ENCODE measurements at places on chromosomes 6 and 20.

GRCh38 chr6:46104209-46104608, 25.6 kb upstream of the ENPP4 start:
- no peak for DNase-seq

DNA sequence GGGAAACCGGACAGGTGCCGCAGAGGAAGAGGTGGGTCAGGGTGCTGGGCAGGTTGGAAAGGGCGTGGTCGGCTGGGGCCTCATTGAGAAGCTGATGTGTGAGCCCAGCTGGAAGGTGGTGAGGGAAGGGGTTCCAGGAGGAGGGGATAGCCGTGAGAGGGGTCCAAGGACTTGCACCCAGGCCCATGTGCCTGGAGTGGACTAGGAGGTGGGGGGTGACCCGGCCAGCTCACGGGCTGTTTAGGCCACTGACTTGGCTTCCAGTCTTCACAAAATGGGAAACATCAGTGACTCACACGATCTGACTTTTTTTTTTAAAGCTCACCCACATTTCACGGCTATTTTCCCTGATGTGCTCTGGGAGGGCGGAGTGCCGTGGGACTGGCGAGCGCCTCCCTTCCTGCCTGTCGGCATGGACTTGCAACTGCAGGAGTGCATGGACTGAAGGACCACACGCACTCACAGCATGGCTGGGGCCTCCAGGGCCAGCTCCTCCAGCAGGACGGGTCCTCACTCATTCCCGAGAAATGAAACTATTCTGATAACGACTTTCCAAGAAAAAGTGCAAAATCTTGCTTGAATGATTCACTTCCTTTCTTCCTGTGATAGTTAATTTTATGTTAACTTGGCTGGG, 13.5 kb upstream of the PDE10A start:
- DNase-seq: peak; percentile 34

DNA sequence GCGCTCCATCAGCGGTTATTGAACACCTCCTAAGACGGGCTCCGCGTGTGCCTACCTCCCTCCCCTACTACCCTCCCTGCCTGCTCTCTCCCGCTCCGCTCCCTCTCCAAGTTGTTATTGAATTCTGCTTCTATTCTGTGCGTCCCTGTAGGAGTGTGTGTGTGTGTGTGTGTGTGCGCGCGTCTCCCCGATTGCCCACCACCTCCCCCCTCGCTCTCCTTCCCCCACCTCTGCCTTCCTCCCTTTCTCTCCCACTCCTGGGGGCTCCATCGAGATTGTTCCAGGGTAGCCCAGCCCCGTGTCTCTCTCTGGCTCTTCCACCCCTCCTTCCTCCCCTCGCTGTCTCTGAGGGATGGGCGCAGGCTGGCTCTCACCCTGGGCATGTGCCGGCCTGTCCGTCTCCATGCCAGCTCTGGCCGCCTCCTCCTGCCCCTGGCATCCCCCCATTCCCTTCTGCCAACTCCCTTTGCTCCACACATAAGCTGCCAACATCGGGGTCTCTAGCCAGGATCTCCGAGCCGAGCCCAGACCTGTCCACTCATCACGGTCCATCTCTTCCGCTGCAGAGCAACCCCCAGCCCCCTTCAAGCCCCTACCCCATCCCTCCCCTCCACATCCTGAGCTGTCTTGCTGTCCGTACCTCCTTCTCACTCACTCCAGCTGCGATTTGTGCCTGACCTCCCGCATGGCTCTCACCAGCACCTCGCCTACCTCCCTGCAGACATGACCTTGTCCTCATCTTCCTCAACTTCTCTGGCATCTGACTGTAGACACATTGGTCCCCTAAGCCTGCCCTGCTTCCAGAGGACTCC, 68.5 kb downstream of the SRC start:
- DNase-seq: no peak

GRCh38 chr6:117167520-117168271, 97.7 kb upstream of the VGLL2 start:
- DNase-seq: peak; percentile 68

DNA sequence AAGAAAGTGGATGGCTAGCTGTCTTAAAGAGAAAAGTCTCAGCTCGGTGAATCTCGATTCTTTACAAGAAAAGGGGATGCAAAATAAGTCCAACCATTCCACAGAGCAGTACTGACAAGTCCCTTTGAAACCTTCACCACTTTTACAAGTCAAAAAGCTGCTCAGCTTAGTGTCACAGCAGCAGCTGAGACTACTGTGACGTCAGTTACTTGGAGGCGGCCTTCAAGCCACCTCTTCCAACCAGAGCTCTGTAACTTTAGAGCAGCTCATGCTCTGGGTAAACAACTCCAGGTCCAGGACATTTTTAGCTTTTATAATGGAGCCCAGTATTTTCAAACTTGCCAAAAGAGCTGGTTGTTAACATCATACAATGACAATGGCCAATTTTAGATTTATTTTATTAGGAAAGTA, at the start of gene KIAA0408:
TSS of gene KIAA0408 (minus strand) at position 159 of the 411 bp plus-strand sequence. CDS start 5,408 bp downstream, outside the sequence.
- DNase-seq: peak; percentile 63

DNA sequence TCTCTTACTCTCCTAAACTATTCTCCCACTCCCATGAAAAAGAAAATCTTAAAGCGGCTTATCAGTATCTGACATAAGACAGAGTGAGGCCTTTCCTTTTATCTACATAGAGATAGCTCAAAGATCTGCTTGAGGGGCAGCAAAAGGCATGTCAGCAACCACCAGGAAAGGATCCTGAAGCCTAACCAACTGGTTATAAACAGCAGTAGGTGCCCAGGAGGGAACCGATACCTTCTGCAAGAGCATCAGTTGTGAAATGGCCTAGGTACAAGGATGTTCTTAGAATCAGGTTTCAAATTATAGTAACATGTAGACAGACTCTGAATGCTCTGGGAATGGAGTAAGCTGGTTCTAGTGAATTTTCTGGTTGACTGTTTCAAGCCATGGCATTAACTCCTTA, 21.4 kb downstream of the JARID2 start:
- DNase-seq: no peak

DNA sequence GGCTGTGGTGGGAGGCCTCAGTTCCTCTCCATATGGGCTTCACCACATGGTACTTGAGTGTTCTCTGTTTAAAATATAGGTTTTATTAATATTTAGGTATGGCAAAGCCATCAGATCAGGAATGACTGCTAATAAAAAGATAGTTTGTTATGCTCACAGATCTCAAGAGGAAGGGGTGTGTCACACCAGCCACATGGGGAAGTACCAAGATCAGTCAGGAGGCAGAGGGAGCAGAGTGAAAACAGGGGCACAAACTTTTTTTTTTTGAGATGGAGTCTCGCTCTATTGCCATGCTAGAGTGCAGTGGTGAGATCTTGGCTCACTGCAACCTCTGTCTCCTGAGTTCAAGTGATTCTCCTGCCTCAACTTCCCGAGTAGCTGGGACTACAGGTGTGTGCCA, 92.1 kb upstream of the GCM1 start:
- DNase-seq: no peak

DNA sequence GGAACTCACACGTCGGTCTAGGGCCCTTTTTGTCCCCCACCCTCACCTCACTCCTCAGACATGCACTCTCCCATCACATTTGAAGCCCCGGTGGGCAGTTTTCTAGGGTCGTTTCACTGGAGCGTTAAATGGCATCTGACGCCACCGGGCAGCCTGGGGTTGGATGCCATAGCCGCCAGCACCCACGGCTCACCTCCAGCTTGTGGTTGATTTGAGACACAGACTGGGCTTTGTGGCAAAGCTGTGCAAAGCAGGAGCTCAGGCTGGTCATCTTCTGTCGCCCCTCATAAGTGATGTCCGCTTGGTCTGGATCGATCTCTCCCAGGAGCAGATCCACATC, 530 bp downstream of the GOPC start:
- no peak for DNase-seq

DNA sequence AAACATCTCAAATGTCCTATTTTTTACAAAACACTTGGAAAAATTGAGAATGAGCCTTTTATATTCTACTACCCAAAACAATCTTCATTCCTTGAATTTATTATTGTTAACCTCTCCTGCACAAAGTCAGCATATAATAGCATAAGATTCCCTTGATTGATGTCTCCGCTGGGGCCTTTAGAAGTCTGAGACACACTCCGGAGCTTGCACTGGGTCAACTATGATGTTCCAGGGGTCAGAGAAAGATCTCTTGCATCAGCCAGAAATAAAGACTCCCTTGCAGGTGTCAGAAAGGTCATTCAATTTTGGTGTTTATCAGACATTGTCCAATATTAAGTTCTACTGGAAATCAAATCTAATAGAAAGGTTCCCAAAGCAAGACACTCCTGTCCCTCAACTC, 29.7 kb upstream of the NHSL1 start:
- DNase-seq: no peak

GRCh38 chr20:24620937-24621519, 151.6 kb downstream of the SYNDIG1 start:
- DNase-seq: no peak

GRCh38 chr6:90691823-90692222, 105.0 kb upstream of the MAP3K7 start:
- no peak for DNase-seq

DNA sequence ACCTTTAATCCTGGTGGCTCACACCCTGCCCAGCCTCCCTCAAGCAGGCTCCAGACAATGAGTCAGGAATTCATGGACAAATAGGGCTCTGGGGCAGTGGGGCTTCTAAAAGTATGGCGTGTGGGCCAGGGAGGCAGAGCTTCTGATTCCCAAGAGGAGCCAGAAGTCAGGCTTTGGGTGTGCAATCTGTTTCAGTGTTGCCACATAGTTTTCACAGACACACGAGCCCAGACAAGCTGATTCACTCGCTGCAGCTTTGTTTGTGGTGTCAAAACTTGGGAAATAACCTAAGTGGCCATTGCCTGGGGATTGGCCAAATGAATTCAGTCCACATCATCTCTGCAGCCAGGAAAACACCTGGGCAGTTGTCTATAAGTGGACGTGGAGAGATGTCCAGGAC, 9.2 kb downstream of the PEDS1 start:
- peak; percentile 92 for DNase-seq

GRCh38 chr6:149234051-149234962, 83.2 kb upstream of the TAB2 start:
- DNase-seq: peak; percentile 73

DNA sequence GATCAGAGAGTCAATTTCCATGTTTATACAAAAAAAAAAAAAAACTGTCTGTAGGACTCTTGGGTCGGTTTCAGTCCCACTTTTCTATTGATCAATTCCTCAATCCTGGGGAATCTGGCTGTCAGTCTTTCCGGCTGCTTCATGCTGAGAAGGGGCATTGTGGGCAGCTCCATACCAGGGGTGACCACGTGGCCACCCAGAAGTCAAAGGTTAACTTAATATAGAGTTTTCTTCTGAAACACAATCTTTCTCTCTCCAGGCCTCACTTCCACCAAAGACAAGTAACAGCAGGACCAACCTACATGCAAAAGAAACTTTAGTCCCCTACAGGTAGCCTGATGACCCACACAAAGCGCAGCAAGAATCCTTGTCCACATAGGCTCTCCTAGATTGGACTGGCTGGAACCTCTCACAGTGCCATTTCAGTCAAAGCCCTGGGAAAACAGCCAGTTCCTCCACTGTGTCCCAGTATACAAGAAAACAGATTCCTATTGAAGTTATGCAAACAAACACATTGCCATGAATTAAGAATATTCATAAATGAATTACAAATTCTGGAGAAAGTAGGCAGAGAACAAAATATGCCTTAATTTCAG, 18.5 kb upstream of the SERPINB9 start:
- DNase-seq: no peak

DNA sequence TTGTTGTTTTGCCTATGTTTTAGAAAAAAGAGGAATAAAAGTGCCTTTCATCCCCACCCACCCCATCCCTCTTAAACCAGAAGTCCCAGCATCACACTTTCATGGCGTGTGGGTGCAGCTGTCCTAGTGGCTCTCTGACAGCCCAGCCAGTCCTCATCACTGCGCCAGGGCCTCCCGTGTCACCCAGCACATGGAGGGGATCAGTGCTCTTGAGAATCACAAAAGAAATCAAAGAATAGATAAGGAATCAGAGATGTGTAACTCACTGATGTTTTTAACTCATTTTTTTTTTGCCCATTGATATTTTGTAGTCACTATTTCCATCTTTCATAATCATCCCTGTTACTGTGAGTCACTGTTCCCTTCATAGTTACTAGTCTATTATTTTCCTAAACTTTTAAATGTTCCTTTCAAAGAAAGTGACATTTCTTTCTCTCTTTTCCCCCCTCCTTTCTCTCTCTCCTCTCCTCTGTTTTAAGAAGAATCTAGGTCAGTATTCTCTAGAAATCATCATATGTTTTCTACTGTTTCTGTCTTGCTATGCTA, 78.6 kb downstream of the AIG1 start:
- DNase-seq: no peak

GRCh38 chr20:610130-611046, at the start of gene TCF15:
TSS of gene TCF15 (minus strand) at chr20:610309. CDS start at chr20:610237, 72 bp downstream.
- peak; percentile 1 for DNase-seq

DNA sequence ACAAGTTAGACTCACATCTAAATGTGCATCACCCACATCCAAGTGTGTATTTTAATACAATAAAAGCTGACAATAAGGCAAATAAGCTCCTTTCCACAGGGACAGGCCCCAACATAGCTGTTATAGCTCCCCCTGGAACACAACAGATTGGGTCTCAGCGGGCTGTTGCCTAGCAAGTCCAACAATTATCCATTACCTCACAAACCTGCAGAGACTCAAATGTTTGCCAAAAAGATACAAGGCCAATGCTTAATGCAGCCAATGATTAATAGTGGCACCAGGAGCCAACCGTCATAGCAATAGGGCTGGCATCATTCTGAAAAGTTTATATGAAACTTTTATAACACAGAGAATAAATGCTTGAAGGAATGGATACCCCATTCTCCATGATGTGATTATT, 35.7 kb downstream of the EPB41L2 start:
- no peak for DNase-seq

GRCh38 chr6:143953922-143954321, 54.1 kb downstream of the PLAGL1 start:
- DNase-seq: no peak

DNA sequence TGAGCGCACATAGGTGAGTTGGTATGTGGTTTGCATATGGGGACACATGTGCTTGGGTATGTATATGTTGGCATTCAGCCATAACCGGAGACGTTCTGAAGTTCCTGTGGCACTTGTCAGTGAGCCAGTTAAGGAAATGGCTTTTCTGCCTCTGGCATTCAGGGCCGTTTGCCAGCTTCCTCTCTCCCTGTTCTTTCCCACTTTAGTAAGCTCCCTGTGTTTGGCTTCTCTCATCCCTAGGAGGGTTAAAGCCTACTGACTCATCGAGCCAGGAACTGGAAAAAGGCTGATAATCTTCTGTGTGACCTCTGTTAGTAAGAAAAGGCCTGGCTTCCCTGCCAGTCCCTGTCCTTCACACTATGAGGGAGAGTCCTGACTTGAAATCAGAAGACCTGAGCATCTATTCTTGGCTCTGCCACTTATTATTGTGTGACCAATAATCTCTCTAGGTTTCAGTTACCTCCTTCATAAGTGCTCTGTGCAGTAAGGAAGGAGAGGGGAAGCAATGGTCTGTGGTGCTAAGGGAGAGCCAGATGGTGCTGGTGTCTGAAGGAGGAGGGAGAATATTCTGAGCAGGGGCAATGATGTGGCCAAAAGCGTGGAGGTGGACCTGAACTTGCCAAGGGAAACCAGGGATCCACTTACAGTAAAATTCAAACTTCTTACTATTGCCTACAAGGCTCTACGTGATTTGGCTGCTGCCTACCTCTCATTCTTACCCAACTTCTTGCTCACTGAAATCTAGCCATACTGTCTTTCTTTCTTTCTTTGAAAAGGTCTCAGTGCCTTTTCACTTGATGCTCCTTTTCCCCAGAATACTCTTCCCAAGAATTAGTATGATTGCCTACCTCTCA, 31.4 kb downstream of the ACSS2 start:
- DNase-seq: peak; percentile 84
